ENCODE measurements at places on chromosomes 11 and 22. TPM values are rescaled to one million over a fixed set of nuclear protein-coding genes. Genes with fewer than 3 reads are reported as not detected.

BCR gene
- 57.5 TPM for total RNA-seq

POU2AF1 gene
- total RNA-seq, result 0.36 TPM

FAR1 gene
- 106 TPM for total RNA-seq

GDPD4 gene
- total RNA-seq, result not detected

OR52J3 gene
- total RNA-seq, result not detected

LDHAL6A gene
- total RNA-seq, result 0.54 TPM

RASSF10 gene
- total RNA-seq, result 7.2 TPM

DNA sequence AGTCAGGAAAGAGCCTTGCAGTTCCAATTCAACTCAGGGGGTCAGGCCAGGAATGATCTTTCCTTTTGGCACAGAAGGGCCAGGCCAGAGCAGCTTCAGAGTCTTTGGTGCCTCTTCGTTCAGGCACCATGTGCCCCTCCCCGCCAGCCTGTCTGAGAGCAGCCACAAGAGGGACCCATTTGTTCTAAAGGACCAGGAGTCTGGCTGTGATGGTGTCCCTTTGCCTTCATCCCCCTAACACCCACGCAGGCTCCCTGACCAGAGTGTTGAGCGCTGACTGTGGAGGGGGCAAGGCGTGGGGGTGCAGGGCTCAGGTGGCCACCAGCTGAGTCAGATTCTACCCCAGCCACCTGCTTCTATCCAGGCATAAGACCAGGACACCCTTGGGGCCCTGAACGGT is 156.4 kb downstream of the TTC17 start:
- DNase-seq, result peak; percentile 38

GRCh38 chr11:105960252-105961245 is 61.5 kb downstream of the MSANTD4 start:
- DNase-seq, result no peak

DNA sequence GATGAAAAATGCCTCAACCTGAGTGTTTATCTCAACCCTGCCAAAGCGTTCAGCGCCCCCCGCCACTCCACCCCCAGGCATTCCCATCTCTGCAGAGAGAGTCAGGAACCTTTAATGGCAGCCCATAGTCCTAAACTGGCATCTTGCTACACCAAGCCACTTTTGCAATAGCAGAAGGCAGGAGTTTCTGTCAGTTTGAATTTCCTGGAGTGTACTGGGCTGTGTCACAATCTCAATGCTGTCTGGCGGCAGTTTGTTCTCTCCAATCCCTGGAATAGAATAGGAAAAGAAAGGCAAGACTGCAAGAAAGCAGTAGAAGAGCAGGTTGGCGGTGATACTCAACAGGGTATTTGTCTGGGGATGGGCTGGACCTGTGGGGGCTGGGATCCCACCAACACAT is 32.9 kb upstream of the FLI1 start:
- no peak for DNase-seq

GRCh38 chr11:69962152-69962551 is 116.0 kb upstream of the ANO1 start:
- no peak for DNase-seq

DNA sequence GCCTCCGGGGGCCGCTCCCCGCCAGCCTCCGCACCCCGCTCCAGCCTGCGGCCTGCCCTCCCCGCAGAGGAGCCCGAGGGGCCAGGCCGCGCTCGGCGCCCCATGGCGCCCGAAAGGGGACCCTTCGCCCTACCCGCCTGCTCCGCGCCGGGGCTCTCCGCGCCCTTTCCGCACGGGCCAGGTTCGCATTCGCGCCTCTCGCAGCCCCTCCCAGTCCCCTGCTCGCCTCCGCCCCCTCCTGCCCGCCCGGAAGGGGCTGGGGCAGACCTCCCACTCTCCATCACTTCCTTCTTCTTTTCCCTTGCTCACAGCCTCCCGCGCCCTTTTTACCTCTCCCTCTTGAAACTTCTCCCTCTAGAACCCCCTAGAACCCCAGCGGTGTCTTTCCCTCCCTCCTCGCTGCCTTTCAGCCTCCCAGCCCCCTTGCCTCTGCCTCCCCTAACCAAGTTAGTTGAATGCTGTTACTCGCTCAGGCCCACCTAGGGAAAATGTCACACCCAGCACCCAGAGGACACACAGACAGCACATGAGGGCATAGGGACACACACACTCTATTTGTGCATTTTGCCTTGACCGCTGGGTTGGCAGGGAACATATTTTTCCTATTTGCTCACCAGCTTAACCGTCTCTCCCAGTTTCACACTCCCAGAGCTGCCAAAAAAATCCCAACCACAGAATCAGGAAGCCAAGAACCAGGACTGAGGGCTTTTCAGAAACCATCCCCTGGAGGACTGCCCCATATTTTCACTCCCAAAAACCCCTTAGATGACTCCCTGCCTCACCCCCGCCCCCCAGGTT is at the start of gene SLC43A3:
TSS of gene SLC43A3 (minus strand) at position 193 of the 798 bp plus-strand sequence. CDS start 949 bp downstream, outside the sequence.
- DNase-seq, result peak; percentile 44

GRCh38 chr11:134660416-134660815 is 248.4 kb upstream of the B3GAT1 start:
- DNase-seq, result no peak

DNA sequence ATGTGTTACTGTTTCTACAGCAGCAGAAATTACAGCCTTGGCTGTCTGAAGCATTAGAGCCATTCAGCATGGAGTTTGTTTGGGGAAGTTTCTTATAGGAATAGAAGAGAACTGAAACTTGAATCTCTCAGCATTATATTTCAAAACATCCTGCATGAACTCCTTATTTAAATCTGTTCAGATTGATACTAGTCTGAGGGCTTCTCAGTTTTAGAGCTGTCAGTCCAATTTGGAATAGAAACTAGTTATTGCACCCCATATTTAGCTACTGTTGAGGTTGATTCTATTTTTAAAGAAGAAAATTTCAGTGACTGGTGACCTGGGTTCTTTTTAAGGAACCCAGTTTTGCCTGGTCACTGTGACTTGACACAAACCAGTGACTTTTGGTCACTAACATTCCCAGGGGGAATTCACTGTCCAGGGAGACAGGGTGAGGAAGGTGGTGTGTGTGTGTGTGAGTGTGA is 126.0 kb upstream of the TTC12 start:
- no peak for DNase-seq

GRCh38 chr22:38355275-38355674 is 38.0 kb upstream of the CSNK1E start:
- no peak for DNase-seq

DNA sequence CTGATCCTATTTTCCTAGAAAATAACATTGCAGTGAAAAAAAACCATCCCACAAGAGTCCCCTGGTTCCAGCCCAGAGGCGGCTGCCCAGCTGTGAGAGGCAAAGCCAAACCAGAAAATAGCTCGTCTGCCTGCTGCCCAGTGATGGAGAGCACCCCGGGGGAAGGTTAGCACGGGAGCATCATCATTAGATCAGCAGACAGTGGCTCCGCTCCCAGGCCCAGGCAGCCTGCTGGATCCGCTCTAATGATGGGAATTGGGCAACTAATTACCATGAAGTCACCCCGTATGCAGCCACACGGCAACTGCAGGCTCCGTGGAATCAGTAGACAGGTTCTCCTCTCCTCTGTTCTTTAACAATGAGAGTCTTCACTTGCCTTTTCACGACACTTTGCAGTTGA is 17.1 kb upstream of the B3GAT1 start:
- DNase-seq, result no peak

DNA sequence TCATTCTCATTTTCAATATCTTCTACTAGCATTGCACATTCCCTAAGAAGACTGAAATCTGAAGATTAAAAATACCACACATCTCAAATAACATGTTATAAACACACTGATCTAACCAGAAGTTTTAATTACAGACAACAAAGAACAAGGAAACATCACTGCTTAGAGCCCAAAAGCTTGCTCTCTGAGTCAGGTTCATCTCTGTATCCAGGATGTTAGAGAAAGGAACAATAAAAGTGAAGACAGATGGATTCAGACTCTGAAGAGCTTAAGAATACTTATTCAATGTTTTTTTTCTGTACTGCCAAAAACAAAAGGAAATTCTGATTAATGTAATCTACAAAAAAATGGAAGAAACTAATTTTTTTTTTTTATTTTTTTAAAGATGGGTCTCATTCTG is 16.5 kb downstream of the RDX start:
- DNase-seq, result no peak

- DNase-seq, result no peak
These were observed 47.1 kb upstream of the UCP3 start for GRCh38 chr11:74055938-74056337.

DNA sequence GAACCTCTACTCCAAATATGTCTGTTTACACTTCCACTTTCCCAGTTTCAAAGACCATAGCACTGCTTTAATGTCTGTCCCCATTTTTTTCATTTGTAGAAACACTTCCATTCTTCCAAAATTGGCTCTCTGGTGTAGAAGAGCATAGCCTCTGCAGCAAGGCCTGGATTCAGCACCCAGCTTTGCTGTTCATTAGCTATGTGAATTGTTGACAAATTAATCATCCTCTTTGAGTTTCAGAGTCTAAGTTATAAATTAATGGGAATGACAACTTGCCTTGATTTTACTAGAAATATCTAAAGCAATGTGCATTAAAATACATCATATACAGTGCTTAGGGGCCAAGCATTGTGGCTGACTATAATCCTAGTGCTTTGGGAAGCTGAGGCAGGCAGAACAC is 22.4 kb downstream of the GRIA4 start:
- no peak for DNase-seq

DNA sequence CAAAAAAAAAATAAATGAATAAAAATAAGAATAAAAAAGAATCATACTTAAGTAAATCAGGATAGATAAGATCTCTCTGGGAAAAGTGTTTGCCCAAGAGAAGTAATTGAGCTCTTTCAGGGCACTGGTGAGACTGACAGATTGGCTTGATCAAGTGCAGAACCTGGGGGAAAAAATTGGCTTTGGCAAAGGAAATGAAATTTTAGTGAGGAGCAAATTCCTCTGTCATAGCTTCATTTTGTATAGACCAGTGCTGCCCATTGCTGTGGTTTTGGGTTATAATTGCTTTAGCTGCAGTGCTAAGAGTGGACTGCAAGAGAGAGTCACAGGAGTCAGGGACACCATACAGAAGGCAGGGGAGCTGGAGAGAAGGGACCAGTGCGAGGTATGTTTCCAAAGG is 35.7 kb downstream of the SFI1 start:
- no peak for DNase-seq

DNA sequence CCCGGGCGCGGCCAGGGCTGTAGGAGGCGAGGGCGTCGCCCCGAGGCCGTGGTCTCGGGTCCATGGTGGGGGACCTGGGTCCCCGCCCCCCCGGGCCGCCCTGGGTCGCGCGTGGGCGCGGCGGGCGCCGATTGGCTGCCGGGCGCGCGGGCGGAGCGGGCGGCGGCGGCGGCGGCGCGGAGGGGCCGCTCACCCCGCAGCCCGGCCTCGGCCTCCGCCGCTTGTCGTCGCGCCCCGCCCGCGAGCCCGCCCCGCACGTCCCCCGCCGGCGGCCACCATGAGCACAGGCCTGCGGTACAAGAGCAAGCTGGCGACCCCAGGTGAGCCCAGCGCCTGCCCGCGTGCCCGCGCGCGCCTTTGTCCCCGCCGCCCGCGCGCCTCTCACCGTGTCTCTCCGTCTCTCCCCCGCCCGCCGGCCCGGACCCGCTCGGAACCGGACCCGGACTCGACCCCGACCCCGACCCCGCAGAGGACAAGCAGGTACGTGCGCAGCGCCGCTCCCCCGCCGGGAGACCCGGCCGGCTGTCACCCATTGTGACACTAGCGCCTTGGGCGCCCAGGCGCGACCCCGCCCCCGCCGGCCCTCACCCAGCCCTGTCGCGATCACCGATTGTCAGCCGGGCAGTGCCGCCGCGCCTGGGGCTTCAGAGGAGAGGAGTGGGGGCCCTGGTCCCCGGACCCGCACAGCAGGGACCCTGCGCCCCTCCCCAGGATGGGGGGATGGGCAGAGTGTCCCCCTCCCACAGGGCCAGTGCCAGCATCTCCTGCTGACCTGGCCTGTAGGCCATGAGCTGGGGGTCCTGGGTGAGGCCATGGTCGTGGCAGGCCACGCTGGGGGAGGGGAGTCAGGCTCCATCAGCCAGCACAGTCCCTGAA is at the start of gene SEPTIN5:
TSS of gene SEPTIN5 (plus strand) at position 192 of the 876 bp plus-strand sequence. CDS start at position 278, 86 bp downstream.
- peak; percentile 77 for DNase-seq

- no peak for DNase-seq
These were observed 33.3 kb downstream of the ANO1 start for GRCh38 chr11:70111269-70112016.

- no peak for DNase-seq
These were observed 66.0 kb upstream of the TENM4 start for GRCh38 chr11:79506734-79507344.

GRCh38 chr11:59106363-59107336 is at the start of gene FAM111B:
Gene FAM111B, plus strand, starts transcription at chr11:59107237. Its CDS starts 2,389 bp downstream, at chr11:59109626.
- DNase-seq, result peak; percentile 76

DNA sequence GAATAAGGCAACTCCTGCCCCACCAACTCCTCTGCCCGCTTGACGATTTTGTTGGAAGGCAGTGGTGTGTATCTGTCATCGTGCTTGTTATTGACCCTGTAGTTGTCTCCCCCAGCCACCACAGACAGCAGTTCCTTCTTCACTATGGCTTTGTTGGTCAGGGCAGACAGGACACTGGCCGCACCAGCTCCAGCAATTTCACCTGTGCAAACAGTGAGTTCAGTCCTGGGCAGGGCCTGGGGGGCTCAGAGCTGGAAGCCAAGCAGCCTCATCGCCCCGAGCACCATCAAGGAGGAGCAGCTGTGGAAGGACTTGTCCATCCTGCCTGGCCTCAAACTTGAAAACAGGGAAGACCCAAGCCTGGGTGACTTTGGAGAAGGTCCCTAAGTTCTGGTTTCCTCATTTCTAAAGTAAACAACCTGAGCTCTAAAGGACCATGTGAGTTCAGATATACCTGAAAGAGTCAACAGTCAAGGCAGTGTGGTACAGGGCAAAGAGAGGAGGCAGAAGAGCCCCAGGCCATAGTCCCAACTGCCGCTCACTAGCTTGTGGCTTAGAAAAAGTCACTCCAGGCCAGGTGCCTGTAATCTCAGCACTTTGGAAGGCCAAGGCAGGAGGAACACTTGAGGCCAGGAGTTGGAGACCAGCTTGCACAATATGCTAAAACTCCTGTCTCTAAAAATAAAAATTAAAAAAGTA is 4.6 kb downstream of the PLAAT2 start:
- DNase-seq, result no peak

DNA sequence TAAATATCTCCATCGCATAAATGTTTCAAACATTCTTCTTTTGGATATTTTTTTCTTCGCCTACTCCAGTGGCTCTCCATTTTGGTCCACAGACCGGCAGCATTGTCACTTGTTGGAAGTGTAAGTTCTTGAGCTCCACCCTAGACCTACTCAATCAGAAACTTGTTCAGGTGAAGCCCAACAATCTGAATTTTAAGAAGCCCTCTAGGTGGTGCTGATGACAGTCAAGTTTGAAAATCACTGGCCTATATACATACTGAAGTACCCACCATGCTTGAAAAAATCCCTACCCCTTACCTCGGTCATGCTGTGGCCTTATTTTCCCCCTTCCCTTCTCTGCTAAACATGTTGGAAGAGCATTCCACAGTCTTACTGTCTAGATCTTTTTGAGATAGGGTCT is 10.2 kb upstream of the ACAT1 start:
- no peak for DNase-seq

DNA sequence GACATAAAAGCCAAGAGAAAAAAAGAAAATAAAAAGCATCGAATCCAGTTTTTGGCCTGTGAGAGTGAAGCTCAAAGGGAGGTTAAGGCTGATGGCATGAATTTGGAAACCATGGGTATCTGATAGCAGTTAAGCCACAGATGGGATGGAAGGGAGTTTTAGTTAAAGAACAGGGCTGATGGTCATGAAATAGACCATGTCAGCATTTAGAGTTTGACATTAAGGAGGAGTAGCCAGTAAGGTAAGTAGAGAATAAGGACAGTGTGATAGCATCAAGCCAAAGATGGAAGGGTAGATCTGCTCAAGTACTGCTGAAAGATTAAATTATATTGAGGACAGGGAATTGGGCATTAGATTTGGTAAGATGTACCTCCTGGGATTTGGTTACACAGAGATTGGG is 826.5 kb downstream of the NTM start:
- DNase-seq, result no peak
